ENCODE measurements at places on chromosomes 5 and 9. TPM values are rescaled to one million over a fixed set of nuclear protein-coding genes. Genes with fewer than 3 reads are reported as not detected.

DNA sequence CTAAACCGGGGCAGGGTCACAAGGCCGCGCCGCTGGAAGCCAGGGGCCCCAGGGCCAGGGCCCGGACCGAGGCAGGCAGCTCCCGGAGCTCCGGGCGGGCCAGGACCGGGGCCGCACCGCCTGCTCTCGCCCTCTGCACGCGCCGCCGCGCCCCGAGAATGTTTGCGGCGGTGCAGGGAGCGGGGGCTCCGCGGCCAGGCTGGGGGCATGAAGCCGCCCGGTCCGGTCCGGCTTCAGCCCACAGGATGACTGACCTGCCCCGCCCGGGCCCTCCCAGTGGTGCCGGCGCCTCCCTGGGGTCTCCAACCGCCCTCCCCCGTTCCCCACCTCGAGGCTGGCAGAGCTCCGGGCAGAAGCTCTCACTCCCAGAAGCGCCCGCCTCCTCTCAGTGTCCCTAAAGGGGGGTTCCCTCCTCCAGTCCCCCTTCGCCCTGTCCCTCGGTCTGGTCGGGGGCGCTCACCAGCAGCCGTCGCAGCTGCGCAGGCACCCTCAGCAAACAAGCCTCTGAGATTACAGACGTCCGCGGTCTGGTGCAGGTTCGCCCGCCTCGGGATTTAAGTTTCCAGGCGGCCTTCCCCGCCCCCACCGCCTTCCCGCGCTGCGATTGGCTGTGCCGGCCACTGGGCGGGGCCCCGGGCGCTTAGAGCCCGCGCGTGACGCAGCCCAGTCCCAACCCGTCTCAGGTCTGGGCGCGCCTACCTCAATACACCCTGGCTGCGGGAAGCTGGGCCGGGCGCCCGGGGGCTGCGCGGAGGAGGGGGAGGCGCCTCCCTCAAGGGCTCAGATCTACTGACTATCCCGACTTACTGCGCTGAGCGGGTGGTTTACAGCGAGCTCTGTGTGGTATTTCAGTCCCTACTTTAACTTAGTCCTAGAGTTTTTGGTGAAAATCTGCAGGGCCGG is at the start of gene CTSV:
TSS of gene CTSV (minus strand) at position 532 of the 903 bp plus-strand sequence. CDS start 1,099 bp downstream, outside the sequence.
- DNase-seq, result peak; percentile 66
- H3K4me1 ChIP-seq, result peaks cover 6% of the 10 kb centered on the region
- H3K36me3 ChIP-seq, result no peaks in the 10 kb centered on the region
- H3K4me3 ChIP-seq, result peak within 1 kb of the TSS; percentile 32
- no peak within 1 kb of the TSS for H3K27ac ChIP-seq

GRCh38 chr5:77354454-77354853 is 137.7 kb downstream of the WDR41 start:
- H3K4me3 ChIP-seq, result no peak overlapping the region
- no peak overlapping the region for H3K27ac ChIP-seq
- no peak for DNase-seq
- no peaks in the 10 kb centered on the region for H3K4me1 ChIP-seq
- H3K27me3 ChIP-seq, result no peaks in the 10 kb centered on the region

GRCh38 chr5:122319897-122320296 is 7.9 kb downstream of the SNCAIP start:
- peaks cover 11% of the 10 kb centered on the region for H3K27me3 ChIP-seq
- no peak overlapping the region for H3K27ac ChIP-seq
- no peaks in the 10 kb centered on the region for H3K4me1 ChIP-seq
- DNase-seq, result no peak

GRPEL2 gene
- total RNA-seq, result 29.6 TPM

DNA sequence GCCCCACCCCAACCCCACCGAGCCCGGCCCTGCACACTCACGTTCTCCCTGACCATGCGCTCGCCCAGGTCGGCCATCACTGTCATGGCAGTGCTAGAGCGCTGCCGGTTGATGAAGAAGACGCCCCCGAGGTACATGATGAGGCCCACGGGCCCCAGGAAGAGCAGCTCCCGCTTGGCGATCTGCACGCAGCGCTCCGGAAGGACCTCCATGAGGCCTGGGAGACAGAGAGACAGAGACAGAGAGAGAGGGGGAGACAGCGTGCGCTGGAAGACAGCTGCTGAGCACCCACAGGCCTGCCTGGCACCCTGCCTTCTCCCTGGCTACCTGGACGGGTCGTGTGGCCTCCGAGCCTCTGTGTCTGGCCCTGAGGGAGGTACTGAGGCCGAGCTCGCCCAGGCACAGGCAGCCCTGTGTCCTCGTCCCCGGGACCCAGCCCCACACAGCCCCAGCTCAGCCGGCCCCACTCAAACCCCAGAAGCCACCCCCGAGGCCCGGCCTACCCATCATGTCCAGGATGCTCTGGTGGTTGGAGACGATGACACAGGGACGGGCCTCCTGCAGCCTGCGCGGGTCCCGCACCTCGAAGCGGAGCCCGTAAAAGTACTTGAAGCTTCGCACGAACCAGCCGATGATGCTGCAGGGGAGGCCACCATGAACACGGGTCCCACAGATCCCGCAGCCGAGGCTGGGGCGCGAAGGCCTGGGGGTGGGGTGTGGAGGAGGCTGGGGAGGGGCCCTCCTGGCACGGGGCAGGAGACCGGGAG is 10.2 kb downstream of the AGPAT2 start:
- H3K27me3 ChIP-seq, result no peaks in the 10 kb centered on the region
- H3K27ac ChIP-seq, result no peak overlapping the region
- no peak overlapping the region for H3K4me3 ChIP-seq
- no peak for DNase-seq
- no peaks in the 10 kb centered on the region for H3K4me1 ChIP-seq
- no peaks in the 10 kb centered on the region for H3K36me3 ChIP-seq

CCL21 gene
- total RNA-seq, result not detected

GRCh38 chr5:538271-538771 is 14.1 kb upstream of the SLC9A3 start:
- H3K27ac ChIP-seq, result no peak overlapping the region
- peaks cover 42% of the 10 kb centered on the region for H3K27me3 ChIP-seq
- H3K4me3 ChIP-seq, result no peak overlapping the region
- H3K4me1 ChIP-seq, result no peaks in the 10 kb centered on the region
- DNase-seq, result no peak
- no peaks in the 10 kb centered on the region for H3K36me3 ChIP-seq

GRCh38 chr5:169149317-169149716 is 151.6 kb downstream of the SLIT3 start:
- no peak overlapping the region for H3K27ac ChIP-seq
- no peak for DNase-seq
- H3K4me1 ChIP-seq, result no peaks in the 10 kb centered on the region
- no peaks in the 10 kb centered on the region for H3K36me3 ChIP-seq
- no peaks in the 10 kb centered on the region for H3K27me3 ChIP-seq

- no peaks in the 10 kb centered on the region for H3K4me1 ChIP-seq
- H3K36me3 ChIP-seq, result no peaks in the 10 kb centered on the region
- no peak overlapping the region for H3K27ac ChIP-seq
- no peak for DNase-seq
Observed at GRCh38 chr9:109206670-109207069, 39.6 kb upstream of the FRRS1L start.

- H3K36me3 ChIP-seq, result peaks cover 4% of the 10 kb centered on the region
- H3K27me3 ChIP-seq, result no peaks in the 10 kb centered on the region
- peak overlapping the region; percentile 96 for H3K27ac ChIP-seq
- peaks cover 46% of the 10 kb centered on the region for H3K4me1 ChIP-seq
- H3K4me3 ChIP-seq, result no peak overlapping the region
- DNase-seq, result no peak
Observed at GRCh38 chr9:109815366-109815947, 35.5 kb downstream of the PALM2AKAP2 start.

- H3K4me3 ChIP-seq, result no peak overlapping the region
- H3K36me3 ChIP-seq, result no peaks in the 10 kb centered on the region
- H3K27ac ChIP-seq, result no peak overlapping the region
- no peaks in the 10 kb centered on the region for H3K4me1 ChIP-seq
Observed at GRCh38 chr9:72453797-72454196, 67.6 kb upstream of the TMC1 start.

All from SJSA1 (cell line).